ENCODE measurements at places on chromosomes 1 and 21. TPM values are rescaled to one million over a fixed set of nuclear protein-coding genes. Genes with fewer than 3 reads are reported as not detected.

Gene VANGL2
- total RNA-seq = not detected

Gene CNR2
- total RNA-seq = not detected

Gene KANK4
- not detected for total RNA-seq

Gene SAMD11
- 0.62 TPM for total RNA-seq

Gene DHX9
- 129 TPM for total RNA-seq

Gene TEKT2
- total RNA-seq = not detected

Gene RNF187
- total RNA-seq = 81.1 TPM

Gene CCT8
- total RNA-seq = 189 TPM

Gene TATDN3
- 14.7 TPM for total RNA-seq

Gene CDCA8
- 6.1 TPM for total RNA-seq

Gene CASQ2
- not detected for total RNA-seq

Gene OR6N1
- not detected for total RNA-seq

Gene IGSF9
- not detected for total RNA-seq

Gene AADACL3
- not detected for total RNA-seq

Gene NBPF8
- 9.2 TPM for total RNA-seq

Gene SHCBP1L
- total RNA-seq = not detected

Gene FAM72C
- 0.44 TPM for total RNA-seq

All from aortic smooth muscle cell (primary cell).